Lung (tissue), 17 donors: ENCODE measurements at places on chromosomes 1 and 21.

DNA sequence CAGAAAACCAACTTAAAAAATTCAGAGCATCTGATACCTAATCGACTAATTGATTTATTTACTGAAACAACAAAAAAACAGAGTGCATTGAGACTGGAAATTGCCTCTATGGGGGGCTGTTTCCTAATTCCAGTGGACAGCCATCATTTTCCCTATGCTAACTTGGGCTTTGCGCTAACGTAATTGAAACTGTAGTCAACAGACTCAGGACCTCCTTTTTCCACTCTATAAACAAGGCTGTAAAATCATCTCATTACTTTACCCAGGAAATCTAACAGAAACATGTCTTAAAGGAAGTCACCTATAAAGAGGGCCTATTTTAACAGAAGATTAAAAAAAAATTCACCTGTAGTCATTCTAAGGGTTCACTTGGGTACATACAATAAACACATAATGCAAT is 2.1 kb downstream of the ERG start:
- no peak for DNase-seq

DNA sequence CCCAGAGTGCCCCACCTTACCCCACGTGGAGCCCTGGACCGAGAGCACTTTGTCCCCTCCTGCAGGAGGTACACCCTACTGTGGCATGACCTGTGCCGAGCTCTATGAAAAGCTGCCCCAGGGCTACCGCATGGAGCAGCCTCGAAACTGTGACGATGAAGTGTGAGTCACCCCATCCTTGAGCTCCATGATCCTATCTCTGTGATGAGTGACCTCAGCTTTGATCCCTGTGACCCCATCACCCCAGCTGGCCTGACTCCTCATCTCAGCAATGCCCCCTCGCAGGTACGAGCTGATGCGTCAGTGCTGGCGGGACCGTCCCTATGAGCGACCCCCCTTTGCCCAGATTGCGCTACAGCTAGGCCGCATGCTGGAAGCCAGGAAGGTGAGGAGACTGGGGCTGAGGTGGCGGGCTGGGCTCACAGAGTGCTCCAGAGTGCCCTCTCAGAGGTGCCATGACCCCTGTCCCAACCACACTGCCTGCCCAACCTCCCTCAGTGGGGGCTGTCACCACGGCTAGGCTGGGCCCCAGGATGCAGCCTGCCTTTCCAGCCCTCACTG is 16.2 kb upstream of the MPL start:
- DNase-seq, result no peak

DNA sequence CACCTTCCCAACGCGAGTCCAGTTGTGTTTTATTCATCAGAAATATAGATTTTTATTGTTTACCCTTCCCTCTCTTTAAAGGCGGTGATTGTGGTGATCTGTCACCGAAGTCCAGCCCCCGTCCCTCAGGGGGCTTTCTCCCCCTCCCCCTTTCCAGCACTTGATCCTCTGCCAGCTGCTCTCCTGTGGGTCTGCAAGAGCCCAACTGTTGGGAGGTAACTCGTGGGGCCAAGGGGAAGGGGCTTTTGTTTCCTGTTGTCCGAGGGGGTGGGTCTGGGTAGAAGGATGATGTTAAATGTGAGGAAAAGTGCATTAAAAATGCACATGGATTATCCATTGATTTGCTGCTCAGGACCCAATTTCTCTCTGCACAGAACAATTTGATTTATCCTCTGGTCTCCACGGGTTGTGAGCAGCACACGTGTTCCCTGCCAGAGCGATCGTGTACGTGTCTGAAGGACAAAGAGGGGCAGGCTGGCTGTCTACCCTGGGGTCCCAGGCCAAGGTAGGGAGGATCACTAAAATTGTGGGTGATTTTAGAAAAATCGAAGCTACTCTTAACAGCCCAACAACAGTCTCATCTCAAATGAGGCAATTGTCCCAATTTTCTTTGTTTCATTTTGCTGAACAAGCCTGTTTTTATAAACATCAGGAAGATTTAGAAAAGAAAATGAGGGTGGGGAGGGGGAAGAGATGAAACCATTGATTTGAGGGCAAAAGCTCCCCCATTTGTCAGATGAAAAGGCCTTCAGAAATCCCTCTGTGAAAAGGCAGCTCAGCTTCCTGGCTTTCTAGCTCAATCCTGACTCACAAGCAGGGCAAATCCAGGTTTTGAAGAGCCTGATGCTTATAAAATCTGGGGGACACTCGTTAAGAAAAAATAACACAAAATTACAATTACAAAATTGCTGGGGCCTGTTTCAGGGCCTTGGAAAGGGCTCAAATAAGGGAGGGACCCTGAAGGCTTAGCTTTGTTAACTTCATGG is 176.2 kb downstream of the RHOU start:
- peak; percentile 53 for DNase-seq

DNA sequence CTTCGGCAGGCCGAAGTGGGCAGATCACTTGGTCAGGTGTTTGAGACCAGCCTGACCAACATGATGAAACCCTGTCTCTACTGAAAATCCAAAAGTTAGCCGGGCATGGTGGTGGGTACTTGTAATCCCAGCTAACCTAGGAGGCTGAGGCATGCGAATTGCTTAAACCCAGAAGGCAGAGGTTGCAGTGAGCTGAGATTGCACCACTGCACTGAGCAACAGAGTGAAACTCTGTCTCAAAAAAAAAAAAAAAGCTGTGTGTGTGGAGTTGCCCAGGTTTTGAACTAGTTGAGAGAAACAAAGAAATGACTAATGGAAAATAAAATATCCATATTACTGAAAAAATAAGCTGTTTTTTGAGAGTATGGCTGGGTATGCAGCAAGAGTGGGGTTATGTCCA is 100.2 kb downstream of the GTF2B start:
- DNase-seq, result no peak

DNA sequence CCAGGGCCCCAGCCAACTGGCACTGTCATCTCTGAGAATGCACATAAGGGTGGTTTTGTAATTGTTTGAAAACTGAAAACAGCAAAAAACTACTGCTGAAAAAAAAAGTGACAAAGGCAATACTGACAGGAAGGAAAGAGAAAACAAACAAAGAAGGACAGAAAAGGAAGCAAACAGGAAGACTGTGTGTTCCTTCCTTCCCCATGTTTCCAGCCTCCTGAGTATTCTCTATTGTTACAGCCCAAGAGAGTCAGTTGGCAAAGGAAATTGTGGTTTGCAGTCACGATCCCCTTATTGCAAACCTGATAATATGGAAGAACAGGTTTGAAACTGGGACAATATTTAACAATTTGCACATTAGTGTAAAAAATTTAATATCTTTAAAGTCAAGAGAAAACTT is 1177.6 kb downstream of the PLA2G4A start:
- DNase-seq, result no peak

DNA sequence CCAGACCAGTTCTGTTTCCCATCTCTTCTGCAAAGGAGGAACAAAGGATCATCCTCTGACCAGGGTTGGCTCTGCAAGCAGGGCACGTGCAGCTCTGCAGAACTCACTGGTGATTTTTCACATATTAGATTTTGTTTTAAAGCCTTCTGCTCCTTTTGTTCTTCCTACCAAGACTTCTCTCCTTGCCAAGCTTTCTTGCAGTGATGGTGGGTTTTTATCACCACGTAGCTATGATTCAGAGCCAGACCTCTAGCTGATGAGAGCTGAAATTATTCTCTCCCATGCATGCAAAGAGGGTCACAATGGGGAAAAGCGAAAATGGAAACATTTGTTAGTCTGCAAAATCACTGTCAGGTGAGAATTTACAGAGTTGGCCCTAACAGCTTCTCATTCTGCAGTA is 225.2 kb downstream of the KCNH1 start:
- DNase-seq, result no peak

- no peak for DNase-seq
These were observed 45.2 kb downstream of the WDR4 start for GRCh38 chr21:42833859-42834725.

DNA sequence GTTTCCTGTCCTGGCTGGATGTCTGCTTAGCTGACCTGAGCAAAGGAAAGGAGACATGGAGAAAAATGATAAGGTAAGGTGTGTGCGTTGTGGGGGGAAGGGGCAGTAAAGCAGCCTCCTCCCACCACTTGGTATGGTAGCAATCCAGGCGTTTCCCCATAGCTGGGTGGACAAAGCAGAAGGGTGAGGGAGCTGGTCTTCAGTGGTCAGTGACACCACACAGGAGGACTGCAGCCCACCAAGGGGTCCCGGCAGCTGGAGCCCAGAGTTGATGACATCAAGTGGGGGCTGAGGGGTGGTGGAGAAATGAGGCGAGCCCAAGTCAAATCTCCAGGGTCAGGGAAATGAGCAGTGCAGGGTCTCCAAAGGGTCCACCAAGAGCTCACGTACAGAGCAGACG is 69.3 kb upstream of the LRRN2 start:
- DNase-seq, result no peak

DNA sequence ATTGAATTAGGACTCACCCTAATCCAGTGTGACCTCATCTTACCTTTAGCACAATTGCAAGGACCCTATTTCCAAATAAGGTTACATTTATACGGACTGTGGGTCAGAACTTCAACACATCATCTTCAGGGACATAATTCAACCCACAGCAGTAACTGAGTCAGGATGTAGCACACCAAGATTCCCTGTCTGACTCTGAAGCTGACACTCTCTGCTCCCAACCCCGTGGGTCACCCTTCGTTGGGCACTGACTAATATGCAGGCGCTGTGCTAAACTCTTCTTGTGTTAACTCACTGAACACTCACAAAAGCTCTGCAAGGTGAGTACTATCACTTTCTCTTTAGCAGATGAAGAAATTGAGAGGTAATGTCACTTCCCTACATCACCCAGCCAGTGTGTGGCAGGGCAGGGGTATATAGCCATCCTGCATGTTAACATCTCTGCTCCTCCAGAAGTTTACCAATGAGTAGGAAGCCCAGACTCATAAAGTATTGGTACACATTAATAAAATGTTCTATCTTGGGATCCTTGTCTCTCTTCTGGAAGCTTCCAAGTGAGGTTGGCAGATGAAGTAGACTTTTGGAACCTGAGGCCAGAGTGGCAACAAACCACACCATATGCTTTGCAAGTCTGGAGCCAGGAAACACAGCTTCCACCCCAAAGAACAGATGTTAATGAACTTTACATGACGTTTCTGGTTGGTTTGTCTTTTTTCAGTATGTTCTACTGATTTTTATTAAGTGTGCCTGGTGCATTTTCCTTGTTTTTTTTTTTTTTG is 139.2 kb upstream of the KLHDC7A start:
- DNase-seq, result no peak

GRCh38 chr1:56557746-56558145 is 21.6 kb downstream of the PLPP3 start:
- no peak for DNase-seq

GRCh38 chr1:195173753-195174152 is 1434.5 kb downstream of the KCNT2 start:
- DNase-seq, result no peak

- DNase-seq, result peak; percentile 46
These were observed 186.1 kb downstream of the CLEC20A start for GRCh38 chr1:178310685-178311105.

DNA sequence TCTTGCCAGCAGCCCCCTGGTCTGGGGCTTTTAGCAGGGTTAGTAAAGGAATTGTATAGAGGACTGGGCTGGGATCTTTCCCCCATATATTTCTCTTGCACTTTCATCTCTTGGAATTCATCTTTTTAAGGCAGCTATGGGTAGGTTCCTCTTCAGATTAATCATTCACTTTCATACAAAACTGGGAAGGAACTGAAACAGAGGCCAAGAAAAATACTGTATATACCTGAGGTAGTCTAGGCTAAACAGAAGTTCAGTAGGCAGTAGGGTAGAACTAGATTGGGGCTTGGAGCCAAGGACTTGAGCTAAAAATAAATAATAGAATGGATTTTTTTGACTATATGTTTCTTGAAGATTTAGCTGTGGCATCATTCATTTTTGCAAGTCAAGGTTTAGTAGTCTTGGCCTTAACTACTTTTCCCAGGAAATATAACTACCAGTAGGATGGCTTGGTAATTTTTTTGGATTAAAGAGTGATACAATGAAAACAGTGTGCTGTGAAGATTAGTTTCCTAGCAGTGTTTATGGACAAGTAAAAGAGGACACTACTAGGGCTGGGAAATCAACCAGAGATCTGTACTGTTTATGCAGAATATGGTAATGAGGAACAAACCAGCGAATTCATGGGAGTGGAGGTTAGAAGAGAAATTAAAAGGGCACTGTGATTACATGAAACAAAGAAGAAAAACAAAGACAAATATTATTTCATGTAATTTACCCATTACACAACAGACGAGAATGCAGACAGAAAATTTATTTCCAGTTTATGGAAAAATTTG is 50.9 kb upstream of the PTGS2 start:
- no peak for DNase-seq
